Mucosa of descending colon (tissue), 3 donors: ENCODE measurements at places on chromosomes 5 and 9. TPM values are rescaled to one million over a fixed set of nuclear protein-coding genes. Genes with fewer than 3 reads are reported as not detected.

The NPR2 gene
- 8.8 TPM for total RNA-seq

The POLE3 gene
- total RNA-seq, result 31.0 TPM

DNA sequence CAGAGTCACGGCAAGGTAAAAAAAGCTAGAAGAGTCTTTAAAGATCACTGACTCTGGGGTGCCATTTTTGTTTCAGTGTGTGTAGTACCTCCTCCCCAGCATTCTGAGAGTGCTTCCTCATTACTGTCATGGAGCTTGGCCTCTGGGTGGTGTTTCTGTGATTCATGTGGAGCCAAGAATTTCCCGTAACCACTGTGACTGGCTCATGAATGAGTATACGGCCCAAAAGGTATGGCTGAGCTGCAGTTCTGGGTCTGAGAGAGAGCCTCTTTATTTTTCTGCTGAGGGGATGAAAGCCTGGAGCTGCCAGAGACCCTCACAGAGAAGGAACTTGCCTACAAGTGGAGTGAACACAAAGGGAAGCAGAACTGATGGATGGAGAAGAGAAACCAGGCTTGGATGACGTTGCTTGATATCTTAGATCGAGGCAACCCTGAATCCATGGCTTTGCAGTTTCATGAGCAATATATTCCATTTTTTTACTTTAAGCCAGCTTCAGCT is 85.6 kb downstream of the PTTG1 start:
- DNase-seq, result no peak

DNA sequence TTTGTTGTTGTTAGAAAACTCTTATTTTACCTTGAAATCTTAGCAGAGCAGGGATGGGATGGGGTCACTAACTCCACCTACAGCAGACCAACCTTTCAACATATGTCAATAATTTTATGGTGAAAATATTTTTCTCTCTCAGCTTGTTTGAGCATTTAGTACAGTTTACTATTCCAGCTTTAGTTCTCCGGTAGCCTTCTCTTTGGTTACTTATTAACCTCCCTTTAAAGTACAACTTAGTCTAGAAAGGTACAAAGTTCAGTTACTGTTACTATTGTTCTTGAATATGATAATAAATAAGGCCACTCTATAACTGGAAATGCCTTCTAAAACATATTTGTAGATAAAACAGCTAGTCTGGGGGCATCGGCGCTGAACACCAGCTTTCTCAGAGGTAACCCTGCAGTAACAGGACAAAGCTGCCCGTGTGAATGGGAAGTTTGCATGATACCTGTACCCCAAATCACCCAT is 233.3 kb downstream of the PCSK1 start:
- no peak for DNase-seq
